ENCODE measurements at places on chromosomes 3 and 15.

DNA sequence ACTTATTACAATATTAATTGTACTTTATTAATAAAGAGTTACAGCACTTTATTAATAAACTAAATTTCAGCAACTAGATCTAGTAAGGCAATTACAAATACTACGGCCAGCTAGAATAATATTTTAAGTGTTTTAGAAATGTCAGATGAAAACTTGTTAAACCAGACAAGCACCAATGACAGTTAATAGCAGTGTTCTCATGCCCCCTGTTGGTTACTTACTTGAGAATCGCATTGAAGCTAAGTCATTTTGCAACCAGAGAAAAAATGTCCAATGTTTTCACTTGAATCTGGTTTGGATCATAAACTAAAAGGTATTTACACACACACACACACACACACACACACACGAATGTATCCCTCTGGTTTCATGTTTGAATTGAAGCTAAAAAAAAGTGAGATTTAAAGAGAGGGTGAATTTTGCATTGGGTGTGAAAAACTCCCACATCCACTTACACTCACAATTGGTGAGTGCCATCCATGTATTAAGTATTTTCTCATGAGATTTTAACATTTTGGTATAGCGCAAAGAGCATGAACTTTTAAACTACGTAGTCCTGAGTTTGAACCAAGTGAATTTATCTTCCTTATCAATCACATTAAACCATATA lies 347.7 kb downstream of the ZBBX start:
- peak; percentile 5 for DNase-seq

DNA sequence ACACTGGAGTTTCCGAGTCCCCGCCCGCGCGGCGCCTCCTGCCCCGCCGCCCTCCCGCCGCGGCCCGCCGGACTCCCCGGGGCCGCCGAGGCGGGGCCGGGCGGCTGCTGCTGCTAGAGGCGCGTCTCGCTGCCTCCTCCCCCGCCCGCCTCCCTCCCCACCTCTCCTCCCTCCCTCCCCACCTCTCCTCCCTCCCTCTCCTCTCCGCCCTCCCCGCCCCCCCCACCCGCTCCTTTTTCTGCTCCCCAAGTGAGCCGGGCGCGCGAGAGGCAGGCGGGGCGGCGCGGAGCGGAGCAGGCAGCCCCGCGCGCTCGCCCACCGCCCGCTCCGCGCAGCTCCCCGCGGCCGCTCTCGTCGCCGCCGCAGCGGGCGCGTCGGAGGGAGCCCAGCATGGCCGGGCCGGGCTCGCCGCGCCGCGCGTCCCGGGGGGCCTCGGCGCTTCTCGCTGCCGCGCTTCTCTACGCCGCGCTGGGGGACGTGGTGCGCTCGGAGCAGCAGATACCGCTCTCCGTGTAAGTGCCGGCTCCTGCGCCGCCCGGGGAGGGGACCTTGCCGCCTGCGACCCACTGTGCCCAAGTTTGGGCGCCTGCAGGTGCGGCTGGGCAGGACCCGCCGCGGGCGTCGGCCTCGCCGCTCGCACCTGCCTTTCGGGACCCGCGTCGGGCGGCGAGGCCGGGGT lies at the start of gene CACNA2D3:
TSS of gene CACNA2D3 (plus strand) at position 229 of the 679 bp plus-strand sequence.
- no peak for DNase-seq

GRCh38 chr15:62428851-62429598 lies 263.9 kb upstream of the C2CD4B start:
- DNase-seq, result no peak

DNA sequence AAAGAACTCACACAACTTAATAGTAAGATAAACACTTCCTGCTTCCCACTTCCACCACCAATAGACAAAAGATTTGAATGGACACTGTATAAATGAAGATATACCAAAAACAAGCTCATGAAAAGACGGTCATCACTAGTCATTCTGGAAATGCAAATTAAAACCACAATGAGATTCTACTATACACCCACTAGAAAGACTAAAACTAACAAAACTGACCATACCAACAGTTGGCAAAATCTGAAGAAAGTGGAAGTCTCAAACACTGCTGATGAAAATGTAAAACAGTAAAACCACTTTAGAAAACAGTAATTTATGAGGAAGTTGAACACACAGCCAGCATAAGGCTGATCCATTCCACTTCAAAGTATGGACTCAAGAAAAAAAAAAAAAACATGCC lies 35.6 kb upstream of the CD96 start:
- DNase-seq, result no peak

DNA sequence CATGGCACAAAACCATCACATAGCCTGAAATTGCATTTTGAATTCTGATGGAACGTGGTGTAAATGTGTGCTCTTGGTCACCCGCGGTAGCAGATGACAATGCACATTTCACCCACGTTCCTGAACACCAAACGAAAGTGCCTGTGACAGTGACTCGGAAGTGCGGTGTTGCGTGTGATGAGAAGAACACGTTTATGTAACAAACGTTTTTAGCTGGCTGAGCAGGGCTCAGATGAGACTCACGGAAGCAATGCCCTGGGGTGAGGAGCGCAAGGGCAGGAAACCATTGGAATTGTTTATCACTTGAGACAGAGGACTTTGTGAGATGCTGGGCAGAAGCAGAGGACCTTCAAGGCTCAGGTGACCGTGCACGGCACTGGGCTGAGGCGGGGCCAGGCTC lies 449.2 kb upstream of the CFAP20DC start:
- no peak for DNase-seq

- DNase-seq, result no peak
These were observed 244.5 kb upstream of the STT3B start for GRCh38 chr3:31288224-31288623.

GRCh38 chr3:116384717-116385116 lies 60.6 kb downstream of the LSAMP start:
- DNase-seq, result no peak

- no peak for DNase-seq
These were observed 76.0 kb upstream of the ATP10A start for GRCh38 chr15:25939122-25939521.

DNA sequence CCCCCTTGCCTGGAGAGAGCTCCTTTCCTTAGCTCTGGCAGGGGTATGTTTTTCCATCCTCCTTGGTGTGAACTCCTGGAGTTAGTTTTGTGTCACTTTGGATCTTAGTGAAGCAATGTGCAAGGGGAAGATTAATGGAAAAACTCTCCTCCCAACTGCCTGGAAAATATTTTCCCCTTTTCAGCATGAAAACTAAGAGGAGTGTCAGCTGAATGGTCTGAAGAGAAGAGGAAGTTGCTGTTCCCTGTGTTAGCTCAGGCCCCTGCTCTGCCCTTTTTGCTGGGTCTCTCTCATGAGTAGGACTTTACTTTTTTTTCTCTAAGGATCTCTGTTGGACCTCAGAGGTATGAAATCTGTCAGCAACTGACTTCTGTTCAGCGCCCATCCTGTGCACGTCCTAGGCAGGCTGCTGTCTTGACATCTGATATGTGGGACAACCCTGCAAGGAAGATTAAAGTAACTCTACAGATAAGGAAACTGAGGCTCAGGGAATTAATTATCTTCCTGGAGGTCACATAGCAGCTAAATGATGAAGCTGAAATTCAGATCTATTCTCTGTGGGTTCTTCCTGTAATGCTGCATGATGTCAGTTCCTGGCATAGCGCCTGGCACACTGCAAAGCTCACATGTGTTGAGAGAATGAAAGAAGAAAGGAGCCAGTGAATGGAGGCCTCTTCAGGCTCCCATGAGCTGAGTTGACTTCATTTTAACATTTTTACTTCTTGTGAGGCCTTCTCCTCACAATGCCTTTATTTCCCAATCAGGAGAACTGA lies 109.7 kb upstream of the GALNT15 start:
- peak; percentile 85 for DNase-seq

GRCh38 chr15:23758891-23759290 lies 71.8 kb upstream of the NDN start:
- DNase-seq, result no peak

- DNase-seq, result no peak
These were observed 195.4 kb downstream of the SUCLG2 start for GRCh38 chr3:67458896-67459530.

DNA sequence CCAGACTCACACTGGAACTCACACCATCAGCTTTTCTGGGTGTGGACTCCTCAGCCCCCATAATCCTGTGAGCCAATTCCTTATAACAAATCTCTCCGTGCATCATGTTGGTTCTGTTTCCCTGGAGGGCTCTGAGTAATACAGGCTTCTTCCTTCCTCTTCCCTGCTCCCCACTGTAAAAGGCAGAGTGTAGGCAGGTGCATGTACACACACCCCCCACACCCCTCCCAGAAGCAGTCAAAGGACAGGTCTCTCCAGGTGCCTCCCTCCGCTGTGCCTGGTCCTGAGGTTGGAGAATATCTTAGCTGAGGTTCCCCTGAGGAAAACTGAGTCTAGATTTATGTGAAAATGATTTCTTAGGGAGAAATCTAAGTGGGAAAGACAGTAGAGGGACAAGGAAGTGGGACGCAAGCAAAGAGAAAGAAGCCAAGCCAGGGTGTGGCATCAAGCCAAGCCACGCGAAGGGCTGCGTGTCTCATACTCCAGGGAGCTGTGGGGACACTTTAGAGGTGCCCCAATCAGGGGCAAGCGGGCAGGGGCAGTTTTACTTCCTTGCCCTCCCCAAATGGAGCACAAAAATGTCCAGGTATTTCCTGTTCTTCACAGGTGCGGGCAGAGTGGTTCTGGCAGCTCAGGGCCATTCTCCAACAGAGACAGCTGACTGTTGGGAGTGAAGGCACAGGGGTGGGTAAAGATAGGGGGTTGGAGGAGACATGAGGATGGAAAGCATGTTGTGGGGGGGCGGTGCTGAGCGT lies 86.6 kb downstream of the HMG20A start:
- no peak for DNase-seq

DNA sequence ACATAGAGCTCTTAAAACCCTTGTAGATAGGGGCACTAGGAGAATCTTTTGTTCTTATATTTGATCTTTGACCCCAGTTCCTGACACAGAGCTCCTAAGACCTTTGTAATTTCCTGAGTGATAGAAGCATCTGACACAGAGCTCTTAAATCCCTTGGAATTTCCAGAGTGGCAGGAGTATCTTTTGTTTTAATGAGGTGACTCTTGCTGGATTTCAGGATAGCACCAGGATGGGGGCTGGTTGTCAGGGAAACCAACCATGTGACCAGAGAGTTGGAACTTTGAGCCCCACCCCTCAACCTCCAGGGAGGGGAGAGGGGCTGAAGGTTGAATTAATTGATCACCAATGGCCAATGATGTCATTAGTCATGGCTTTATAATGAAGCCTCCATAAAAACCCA lies 47.6 kb upstream of the ST8SIA2 start:
- no peak for DNase-seq

DNA sequence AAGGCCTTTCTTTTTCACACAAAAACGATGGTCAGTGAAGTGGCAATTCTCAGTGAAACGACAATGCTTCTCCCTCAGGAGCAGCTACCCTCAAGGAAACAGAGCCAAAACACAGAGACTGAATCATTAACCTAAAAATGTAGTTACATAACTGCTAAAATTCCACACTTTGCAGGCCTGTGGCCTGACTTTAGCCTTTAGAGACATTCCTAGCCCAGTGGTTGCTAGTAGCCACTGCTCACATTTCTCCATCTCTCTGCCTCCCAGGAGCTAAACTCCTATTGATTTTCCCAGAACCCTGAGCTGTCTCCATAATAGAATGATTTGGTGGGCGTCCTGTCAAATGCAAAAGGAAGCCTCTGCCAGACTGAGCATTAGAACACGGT lies 630.1 kb upstream of the KCNMB2 start:
- peak; percentile 89 for DNase-seq

All from HCEC 1CT (cell line).